ENCODE measurements at places on chromosomes 2 and 18.
A peak's percentile ranks its signal among the peaks of the same experiment; 100 is the strongest.

GRCh38 chr2:71823526-71823925 is 324.1 kb downstream of the CYP26B1 start:
- no peaks in the 10 kb centered on the region for H3K36me3 ChIP-seq
- peaks cover 2% of the 10 kb centered on the region for H3K27me3 ChIP-seq
- H3K4me3 ChIP-seq = no peak overlapping the region
- H3K4me1 ChIP-seq = no peaks in the 10 kb centered on the region

DNA sequence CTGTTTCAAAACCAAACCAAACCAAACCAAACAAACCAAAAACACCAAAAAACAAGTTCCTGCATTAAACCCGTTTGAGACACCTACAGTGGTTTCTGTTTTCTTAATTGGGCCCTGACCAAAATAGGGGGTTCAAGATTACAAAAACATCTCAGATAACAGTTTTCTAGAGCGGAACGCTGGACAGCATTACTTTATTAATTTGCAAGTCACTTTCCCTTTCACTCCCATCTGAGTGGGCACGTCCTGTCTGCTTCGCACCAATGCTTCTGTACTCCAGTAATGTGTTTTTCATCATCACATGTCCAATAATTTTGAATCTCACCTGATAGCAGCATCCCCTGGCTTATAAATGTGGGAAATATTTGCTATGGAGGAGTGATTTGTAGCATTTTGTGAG is 11.7 kb upstream of the MYO1B start:
- no peak overlapping the region for H3K27ac ChIP-seq
- no peaks in the 10 kb centered on the region for H3K27me3 ChIP-seq
- no peaks in the 10 kb centered on the region for H3K4me1 ChIP-seq
- no peak overlapping the region for H3K4me3 ChIP-seq
- DNase-seq = no peak
- no peaks in the 10 kb centered on the region for H3K36me3 ChIP-seq

DNA sequence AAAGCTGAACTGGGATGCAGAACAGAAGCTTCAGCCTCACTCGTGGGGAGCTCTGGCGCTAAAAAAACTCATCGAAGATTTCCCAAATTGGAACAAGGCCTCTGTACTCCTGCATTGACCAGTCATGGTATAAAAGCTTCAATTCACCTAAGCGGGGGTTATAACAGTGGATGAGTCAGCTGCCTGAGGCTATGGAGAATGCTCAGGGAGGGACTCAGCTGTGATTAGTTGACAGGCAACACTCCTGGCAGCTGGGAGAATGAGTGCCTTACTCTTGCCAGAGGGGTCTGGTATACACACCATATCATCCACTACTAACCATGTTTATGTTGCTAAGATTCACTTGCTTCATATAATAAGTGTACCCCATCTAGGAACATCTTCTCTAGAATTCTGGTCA is 350.6 kb upstream of the VRK2 start:
- H3K4me3 ChIP-seq = no peak overlapping the region
- H3K4me1 ChIP-seq = no peaks in the 10 kb centered on the region
- no peak for DNase-seq
- no peak overlapping the region for H3K27ac ChIP-seq

DNA sequence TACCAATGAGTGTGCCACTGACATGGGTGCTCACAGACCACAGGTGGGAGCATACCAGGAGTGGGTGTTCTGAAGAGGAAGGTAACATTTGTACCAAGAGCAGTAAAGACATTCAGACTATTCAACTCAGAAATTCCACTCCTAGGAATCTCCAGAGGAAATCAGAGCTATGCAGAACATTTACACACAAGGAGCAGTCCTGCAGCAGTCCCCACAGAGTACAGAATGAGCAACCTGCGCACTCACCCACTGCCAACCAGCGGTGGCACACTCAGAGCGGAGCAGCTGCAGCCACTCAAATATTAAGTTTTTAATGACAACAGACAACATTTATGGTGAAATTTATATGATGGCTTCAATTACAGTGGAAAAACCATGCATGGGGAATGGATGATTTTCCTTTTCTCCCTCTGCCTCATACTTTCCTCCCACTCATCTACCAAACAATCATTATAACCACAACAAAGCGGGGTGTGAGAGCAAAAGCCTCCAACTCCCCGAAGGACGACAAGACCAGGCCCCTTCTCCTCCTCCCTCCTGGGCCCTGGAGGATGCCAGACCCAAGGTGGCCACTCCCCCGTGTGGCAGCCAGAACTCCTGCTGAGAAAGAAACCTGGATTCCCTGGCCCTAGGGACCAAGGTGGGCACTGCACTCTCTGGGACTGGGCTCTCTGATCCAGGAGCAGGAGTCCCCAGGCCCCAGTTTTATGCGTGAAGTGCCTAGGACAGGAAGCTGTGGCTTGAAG is 5.4 kb downstream of the HS6ST1 start:
- H3K27ac ChIP-seq = no peak overlapping the region
- H3K4me1 ChIP-seq = peaks cover 13% of the 10 kb centered on the region
- H3K27me3 ChIP-seq = peaks cover 5% of the 10 kb centered on the region
- no peaks in the 10 kb centered on the region for H3K36me3 ChIP-seq
- peak; percentile 15 for DNase-seq

- H3K4me3 ChIP-seq = no peak overlapping the region
- no peak overlapping the region for H3K27ac ChIP-seq
- H3K36me3 ChIP-seq = no peaks in the 10 kb centered on the region
- peaks cover 22% of the 10 kb centered on the region for H3K27me3 ChIP-seq
Observed at GRCh38 chr2:44793322-44793870, 148.1 kb upstream of the SIX3 start.

All from activated CD4-positive, alpha-beta memory T cell treated with anti-CD3 and anti-CD28 coated beads, Interleukin-2, amount 10 ng/mL, durations not matched to agents 7 days and 5 days (primary cell).